ENCODE measurements at places on chromosomes 4 and X.

GRCh38 chr4:116005806-116006088, 892.3 kb upstream of the NDST4 start:
- DNase-seq: no peak

DNA sequence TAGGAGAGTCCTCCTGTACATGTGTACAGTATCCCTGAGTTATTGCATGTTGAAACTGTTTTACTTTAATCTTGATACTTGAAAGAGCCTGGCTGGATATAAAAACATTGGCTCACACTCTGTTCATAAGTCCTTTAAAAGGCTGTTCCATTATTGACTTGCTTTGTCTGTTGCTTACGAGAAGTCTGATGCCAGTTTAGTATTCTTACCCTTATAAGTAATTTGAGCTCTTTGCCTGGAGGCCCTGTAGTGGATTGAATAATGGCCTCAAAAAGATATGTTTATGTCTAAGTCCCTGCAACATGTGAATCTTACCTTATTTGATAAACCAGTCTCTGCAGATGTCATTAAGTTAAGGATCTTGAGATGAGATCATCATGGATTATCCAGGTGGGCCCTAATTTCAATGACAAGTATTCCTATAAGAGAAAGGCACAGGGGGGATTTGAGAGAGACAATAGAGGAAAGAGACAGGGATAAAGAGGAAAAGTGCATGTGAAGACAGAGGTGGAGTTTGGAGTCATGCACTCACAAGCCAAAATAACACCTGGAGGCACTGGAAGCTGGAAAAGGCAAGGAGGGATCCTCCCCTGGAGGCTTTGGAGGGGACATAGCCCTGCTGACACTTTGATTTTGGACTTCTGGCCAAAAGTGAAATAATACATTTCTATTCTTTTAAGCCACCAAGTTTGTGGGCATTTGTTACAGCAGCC, 98.1 kb downstream of the IRF2 start:
- DNase-seq: no peak

DNA sequence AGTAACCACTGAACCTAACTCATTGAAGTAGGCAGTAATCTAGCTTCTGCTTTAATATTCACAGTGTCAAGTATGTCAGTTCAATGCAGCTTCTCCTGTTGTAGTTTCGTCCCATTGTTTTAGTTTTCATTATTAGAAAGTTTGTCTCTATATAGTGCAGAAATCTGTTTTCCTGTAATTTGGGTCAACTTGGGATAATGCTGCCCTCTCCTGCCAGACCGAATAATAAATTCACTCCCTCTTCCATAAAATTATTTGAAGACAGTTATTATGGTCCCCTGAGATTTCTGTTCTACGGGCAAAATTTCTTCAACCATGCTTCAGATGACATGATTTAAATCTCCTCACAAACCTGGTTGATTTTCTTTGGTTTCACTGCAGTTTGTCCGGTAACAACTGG, 4.6 kb upstream of the LUZP4 start:
- no peak for DNase-seq

- no peak for DNase-seq
Observed at GRCh38 chr4:9704551-9705332, 76.7 kb upstream of the DRD5 start.

DNA sequence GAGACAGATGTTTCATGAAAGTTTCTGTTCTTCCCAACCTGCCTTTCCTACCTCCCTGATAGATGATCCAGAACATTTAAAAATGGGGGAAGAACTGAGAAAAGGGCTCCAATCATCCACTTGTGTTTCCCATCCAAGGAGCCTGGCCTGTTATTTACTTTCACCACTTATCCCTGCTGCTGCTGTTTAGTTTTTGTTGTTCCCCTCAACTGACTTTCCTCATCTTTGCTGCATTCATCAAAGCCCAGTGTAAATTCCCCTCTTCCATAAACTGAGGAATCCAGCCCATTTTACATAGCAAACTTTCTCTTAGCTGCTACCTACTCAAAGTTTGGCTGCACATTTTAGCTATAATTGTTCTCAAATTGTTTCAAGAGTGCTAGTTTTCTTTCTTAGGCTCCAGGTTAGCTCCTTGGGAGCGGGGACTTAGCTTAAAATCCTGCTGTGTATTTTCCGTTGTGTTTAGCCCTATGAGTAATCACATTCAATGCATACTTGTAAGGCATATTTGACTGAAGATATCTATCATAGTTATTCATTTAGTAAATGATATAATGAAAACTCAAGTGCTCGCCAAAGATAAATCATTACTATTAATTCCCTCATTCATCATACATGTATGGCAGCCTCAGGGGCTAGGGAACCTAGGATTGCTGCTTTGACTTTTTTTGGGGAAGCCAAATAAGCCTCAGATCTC, 1.4 kb upstream of the PTPN13 start:
- DNase-seq: no peak

- no peak for DNase-seq
Observed at GRCh38 chrX:147476008-147476407, 435.7 kb upstream of the FMR1 start.

DNA sequence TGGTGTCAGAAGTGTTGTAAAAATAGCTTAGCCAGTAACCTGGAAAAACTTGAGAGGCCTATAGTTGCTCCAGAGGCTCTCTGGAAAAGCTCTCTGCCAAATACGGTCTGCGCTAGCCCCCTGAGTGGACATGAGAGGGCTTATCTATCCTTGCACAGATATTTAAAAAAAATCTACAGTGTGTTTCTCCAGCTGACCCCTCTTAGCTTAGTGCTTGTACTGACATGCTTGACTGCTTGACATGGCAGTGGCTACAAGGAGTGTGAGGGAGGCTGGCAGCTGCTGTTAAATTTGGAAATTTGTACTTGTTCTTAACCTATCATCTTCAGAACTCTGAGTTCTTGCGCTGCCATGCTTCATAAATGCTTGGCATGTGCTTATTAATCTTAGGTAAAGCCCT, 229.2 kb downstream of the RBMX2 start:
- no peak for DNase-seq

GRCh38 chrX:103729015-103729414, 18.3 kb downstream of the TMEM31 start:
- DNase-seq: no peak

- no peak for DNase-seq
Observed at GRCh38 chr4:3464349-3464905, 1.3 kb downstream of the DOK7 start.
